Kidney epithelial cell (primary cell): ENCODE measurements at places on chromosomes 1 and 21. TPM values are rescaled to one million over a fixed set of nuclear protein-coding genes. Genes with fewer than 3 reads are reported as not detected.

DNA sequence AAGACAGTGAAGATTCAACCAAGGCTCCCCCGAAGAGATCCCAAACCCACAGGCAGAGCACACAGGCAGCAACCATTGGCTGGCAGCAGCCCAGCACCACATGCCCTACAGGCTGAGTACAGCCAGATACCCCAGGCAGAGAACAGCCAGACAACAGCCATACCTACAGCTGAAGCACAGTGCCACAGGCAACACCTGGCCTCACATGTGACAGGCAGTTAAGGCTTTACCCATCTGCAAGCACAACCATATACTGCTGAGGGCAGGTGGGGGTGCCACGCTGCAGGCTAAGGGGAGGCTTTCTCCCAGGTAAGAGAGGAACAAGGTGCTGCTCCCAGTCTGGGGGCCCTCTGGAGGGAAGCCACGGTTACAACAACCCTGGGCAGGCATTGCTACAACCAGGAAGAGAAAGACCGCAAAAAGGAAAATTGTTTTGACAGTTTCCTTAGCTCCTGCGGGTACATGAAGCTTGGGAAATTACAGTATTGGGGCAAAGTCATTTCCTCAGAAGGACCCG is 12.3 kb downstream of the CHIT1 start:
- no peak for DNase-seq

DNA sequence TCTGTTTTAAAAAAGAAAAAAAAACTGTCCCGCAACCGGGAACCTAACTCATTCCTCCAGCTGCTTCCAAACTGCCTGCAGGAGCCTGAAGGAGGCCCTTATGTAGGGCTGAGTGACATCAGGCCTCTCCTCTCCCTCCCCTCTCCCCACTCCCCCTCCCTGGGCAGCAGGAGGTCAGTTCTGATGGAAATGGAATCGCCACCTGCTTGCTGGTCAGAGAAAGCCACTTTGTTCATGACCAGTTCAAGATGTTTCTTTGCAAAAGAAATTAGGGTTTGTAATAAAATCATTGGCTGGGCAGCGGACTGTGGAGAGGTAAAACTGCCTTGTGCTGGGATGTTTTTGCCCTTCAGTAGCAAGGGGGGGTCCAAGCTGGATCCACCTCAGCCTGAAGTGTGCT is at the start of gene MAP1LC3C:
Gene MAP1LC3C (minus strand): TSS at position 73 of the 400 bp plus-strand sequence. CDS start 90 bp downstream, outside the sequence.
- no peak for DNase-seq

DNA sequence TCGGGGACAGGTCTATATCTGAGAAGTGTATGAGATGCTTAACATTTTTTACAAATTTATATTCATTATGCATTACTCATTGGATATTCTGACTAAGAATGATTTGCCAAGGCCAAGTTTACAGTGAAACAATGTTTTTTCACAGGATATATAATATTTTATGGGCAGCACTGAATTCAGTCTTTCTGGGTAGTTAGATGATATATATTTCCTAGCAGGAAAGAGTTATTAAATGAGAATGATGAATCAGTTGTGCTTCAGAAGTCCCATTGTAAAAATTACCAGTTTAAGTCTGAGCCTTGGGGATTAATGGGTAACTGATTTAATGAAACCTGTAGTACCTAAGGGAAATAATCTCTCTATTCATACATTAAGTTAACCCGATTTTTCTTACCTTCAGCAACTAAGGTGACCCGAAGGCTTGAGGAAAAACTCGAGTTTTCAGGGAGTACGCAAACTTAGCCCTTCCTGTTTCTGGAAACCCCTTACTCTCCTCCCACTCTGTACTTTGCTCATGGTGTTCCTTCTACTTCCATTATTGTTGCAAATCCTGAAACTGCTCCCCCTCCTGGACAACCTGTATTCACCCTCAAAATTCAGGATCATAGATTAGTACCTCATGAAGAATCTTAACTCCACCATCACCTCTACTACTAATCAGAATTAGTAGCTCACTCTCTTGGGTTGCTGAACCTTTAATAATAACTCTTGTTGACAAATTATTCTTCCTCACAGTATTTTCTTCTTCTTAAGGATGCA is 135.1 kb downstream of the AK5 start:
- no peak for DNase-seq

Gene PYHIN1
- total RNA-seq: not detected in 2 replicates

- no peak for DNase-seq
These were observed 13.9 kb upstream of the BCAR3 start for GRCh38 chr1:93695411-93696005.

DNA sequence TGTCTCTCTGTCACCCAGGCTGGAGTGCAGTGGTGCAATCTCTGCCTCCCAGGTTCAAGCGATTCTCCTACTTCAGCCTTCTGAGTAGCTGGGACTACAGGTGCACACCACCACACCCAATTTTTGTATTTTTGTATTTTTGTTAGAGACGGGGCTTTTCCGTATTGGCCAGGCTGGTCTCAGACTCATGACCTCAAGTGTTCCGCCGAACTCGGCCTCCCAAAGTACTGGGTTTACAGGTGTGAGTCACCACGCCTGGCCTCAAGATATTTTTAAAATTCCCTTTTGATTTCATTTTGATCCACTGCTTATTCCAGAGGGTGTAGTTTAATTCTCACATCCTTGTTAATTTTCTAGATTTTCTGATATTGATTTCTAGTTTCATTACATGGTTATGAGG is 3.8 kb downstream of the IFI44L start:
- DNase-seq: no peak

GRCh38 chr1:87869567-87869966 is 540.9 kb downstream of the LMO4 start:
- peak; percentile 23 for DNase-seq

DNA sequence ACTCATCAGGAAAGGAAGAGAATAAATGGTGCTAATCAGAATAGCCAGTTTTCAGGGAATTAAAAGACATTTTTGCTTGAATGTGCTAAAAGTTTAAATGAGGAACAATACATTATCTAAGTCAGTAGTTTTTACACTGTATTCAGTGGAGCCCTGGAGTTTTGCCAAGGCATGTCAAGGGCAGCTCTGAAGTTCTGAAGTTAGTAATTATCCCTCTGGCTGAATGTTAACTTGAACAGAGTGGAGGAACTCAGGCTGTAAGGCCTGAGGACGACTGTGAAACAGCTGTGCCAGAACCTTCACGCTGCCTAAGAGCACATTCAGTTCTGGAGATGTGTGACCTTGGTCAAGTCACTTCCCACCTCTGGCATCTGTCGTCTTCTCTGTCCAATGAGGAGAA is 68.1 kb downstream of the EDEM3 start:
- DNase-seq: peak; percentile 7

- DNase-seq: no peak
These were observed 45.2 kb downstream of the PKN2 start for GRCh38 chr1:88729297-88729696.

GRCh38 chr1:162036163-162036562 is 12.5 kb upstream of the OLFML2B start:
- no peak for DNase-seq

GRCh38 chr1:23438545-23438944 is 14.0 kb upstream of the TCEA3 start:
- no peak for DNase-seq

DNA sequence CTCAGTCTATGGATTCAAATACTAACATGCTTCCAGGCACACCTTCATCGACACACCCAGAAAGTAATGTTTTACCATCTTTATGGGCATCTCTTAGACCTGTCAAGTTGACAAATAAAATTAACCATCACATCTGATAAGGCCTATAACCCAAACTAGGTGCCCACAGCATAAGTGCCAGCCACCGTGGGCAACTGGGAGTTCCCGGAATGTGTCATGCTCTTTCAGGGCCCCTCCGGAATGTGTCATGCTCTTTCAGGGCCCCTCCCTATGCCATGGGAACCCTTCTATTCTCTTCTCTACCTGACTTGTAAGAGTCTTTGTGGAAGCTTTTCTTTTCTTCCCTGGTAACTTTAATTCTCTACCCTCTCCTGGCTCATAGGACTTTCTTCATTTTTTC is 26.6 kb downstream of the KRTAP24-1 start:
- no peak for DNase-seq

- no peak for DNase-seq
These were observed 49.0 kb upstream of the ARHGEF16 start for GRCh38 chr1:3405491-3405890.

GRCh38 chr1:71640116-71640515 is 559.3 kb upstream of the ZRANB2 start:
- DNase-seq: no peak

Gene NCAM2
- under 0.01 and 1.8 TPM in 2 replicates for total RNA-seq

DNA sequence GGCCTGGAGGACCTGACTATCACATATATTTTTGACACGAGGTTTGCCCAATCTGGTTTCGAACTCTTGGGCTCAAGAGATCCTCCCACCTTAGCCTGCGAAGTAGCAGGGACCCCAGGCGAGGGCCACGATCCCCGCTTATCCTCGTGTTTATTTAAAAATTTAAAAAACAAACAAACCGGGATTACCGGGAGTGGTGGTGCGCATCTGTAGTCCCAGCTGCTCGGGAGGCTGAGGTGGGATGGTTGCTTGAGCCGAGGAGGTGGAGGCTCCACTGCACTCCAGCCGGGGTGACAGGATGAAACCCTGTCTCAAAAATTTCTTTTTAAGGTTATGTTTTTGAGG is 452 bp upstream of the EXOSC10 start:
- no peak for DNase-seq

Gene SPRR2G
- not detected in 2 replicates for total RNA-seq

Gene MATN1
- 0.04 TPM in 1 of 2 replicates, not detected in the other for total RNA-seq

Gene FCRL2
- not detected in 2 replicates for total RNA-seq

DNA sequence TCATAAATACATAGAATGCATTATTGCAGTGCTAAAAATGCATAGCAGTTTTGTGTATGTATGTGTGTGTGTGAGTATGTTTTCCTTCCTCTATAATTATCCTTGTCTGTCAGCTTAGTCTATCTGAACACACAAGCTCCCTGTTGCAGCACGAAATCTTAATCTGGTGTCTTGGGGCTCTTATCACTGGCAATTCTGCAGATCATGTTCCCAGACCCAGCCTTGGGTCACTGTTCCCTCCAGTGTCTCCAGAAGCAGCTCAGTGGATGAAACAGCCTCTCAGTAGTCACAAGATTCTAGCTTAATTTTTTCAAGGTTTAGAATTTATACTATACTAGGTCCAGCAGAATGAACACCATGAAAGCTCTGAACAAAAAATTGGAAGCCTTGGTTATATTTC is 777.9 kb downstream of the MRPL39 start:
- DNase-seq: no peak

Gene SYT14
- 28.1 and 32.6 TPM in 2 replicates for total RNA-seq

DNA sequence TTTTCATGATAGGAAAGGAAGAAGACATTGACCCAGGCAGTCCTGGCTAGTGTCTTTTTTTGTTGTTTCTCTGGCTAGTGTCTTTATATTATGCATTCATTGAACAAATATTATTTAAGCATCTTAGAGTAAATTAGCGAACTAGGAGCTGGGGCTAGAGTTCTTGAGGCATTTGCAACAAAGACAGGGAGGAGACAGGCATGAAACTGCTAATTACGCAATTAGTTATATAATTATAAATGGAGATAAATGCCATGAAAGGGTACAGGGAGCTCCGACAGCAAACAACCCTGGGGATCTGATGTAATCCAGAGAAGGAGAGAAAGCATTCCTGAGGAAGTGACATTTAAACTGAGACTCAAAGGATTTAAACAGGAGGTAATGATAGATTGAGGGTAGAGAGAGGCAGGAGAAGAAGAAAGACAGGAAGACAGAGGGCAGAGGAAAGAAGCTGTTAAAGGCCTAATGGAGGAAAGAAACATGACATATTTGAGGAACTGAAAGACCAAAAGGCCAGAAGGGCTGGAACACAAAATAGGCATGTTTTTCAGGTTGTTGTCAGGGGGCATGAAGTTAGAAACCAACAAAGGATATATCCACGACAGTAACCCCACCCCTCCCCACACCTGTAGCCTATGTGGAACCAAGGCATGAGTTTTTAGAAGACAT is 99.5 kb upstream of the GJB5 start:
- no peak for DNase-seq

GRCh38 chr1:65289449-65289848 is 19.9 kb upstream of the DNAJC6 start:
- DNase-seq: no peak

Gene SLC45A3
- 8.5 and 9.3 TPM in 2 replicates for total RNA-seq

- no peak for DNase-seq
These were observed 109.8 kb downstream of the GLIS1 start for GRCh38 chr1:53629101-53629691.

- no peak for DNase-seq
These were observed 9.8 kb downstream of the MYBPH start for GRCh38 chr1:203165800-203166161.

Gene C1QA
- 0.82 and 2.2 TPM in 2 replicates for total RNA-seq

DNA sequence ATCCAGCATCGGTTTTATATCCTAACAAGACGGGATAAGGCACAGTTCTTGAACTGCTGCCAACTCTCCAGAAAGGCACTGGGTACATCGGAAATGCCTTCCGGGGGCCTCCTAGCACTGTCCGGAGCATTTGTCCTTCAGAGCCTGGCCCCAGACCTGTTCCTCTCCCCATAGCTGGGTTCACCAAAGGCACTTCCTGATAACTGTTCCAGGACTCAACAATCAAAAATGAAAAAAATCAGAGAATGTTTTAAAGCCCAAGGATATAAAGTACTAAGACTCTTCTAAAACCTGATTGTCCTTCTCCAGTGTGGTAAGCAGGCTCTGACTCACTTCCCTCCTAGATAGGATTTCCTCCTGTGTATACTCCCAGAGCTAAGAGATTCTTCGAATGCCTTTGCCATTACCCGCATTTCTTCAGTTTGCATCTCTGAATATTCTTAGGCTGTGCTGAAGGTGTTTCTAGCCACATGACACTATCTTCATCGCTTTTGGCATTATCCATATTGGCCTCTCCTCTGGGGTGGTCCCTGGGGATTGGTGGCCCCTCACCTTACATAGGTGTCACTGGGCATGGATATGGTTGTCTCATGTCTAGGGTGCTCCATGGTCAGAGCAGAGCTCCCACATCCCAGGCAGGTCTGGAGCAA is 112.9 kb downstream of the ZBTB18 start:
- DNase-seq: peak; percentile 96

DNA sequence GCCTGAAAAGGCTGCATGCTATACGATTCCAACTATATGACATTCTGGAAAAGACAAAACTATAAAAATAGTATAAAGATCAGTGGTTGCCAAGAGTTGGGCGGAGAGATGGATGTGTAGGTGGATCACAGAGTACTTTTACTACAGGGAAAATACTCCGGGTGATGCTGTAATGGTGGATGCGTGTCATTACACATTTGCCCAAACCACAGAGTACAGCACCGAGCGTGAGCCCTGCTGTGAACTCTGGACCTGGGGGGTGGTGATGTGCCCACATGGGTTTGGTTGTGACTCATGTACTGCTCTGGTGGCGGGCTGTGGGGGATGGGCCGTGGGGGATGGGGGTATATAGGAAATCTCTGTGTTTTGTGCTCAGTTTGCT is 162.7 kb upstream of the COL6A1 start:
- peak; percentile 43 for DNase-seq

- DNase-seq: no peak
These were observed 49.8 kb downstream of the ACOT7 start for GRCh38 chr1:6343506-6344405.

DNA sequence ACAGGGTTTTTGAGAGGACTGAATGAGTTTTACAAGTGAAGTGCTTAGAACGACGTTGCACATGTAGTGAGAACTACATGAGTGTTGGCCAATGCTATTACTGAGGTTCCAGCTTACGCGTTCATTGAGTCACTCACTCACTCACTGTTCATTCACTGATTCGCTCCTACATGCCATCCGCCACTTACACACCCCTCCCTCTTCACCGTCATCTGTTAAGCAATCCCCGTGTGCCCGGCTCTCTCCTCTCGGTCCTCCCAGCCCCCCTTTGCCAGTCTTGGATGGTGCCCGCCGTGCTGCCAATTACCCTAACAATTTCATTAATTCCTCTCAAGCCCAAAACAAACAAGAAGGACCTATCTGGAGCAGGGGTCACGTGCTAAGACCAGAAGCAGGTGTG is 27.3 kb upstream of the EPHA2 start:
- no peak for DNase-seq

Gene FAM229A
- 3.4 and 7.5 TPM in 2 replicates for total RNA-seq

- DNase-seq: no peak
These were observed 97.3 kb downstream of the TAS1R2 start for GRCh38 chr1:18761948-18762840.
